ENCODE measurements at places on chromosomes 6 and 20.

- DNase-seq, result no peak
These were observed 16.9 kb upstream of the UQCC2 start for GRCh38 chr6:33728438-33728837.

- no peak for DNase-seq
These were observed 160.8 kb downstream of the CDC5L start for GRCh38 chr6:44548319-44548718.

- DNase-seq, result no peak
These were observed 9.7 kb downstream of the LRRN4 start for GRCh38 chr20:6044115-6044514.

DNA sequence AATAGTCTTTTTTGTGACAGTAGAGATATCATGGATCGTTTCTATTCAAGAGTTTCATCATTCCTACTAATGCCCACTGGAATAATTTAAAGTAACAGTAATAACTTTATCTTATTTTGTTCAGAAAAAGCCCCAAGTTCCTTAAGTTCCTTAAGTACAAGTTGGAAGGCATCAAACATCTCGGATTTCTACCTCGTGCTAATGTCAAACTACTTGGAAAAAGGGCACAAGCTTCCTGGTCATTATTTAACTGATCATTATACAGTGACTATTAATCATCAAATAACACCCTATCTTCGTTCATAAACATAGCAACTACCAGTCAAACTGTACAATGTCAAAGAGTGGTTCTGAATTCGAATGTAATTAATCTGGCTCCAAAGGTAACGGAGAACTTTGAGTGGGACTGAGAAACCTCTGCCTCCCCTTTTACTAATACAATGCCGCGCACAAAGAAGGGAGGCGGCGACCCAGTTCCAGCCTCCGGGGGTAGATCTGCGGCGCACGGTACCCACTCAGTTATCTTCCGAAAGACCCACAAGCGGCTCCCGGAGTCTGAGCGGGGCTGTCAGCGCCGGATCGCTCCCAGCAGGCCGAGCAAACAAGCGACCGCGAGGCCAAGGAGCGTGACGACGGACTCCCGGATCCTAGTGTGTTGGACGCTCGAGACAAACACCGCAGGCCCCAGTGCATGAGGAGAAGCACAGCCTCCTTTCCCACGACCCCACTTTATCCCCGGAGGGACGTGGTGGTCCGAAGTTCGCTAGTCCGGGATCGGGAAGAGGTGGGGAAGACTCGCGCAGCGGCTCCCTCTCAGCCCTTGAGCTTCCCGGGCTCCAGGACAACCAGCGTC, 716 bp downstream of the SHPRH start:
- no peak for DNase-seq

DNA sequence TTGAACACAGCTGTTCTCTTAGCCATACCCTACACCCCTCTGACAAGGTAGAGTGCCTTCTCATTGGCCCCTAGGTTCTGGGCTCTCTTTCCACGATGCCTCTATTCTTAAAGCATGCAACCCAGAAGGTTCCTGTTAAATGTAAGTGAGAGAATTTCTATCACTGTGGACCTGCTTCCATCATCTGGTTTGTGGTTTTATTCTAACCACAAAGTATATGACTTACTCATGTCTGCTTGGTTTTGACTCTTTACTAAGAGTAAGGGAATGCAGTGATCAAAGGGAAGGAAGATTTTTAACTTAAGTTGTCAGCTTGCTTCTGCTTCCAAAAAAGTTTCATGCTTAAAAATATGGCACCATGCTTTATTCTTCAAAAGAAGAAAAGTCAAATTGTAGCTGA, 80.2 kb downstream of the ANKEF1 start:
- no peak for DNase-seq

GRCh38 chr6:127690092-127690491, 113.1 kb downstream of the C6orf58 start:
- no peak for DNase-seq

DNA sequence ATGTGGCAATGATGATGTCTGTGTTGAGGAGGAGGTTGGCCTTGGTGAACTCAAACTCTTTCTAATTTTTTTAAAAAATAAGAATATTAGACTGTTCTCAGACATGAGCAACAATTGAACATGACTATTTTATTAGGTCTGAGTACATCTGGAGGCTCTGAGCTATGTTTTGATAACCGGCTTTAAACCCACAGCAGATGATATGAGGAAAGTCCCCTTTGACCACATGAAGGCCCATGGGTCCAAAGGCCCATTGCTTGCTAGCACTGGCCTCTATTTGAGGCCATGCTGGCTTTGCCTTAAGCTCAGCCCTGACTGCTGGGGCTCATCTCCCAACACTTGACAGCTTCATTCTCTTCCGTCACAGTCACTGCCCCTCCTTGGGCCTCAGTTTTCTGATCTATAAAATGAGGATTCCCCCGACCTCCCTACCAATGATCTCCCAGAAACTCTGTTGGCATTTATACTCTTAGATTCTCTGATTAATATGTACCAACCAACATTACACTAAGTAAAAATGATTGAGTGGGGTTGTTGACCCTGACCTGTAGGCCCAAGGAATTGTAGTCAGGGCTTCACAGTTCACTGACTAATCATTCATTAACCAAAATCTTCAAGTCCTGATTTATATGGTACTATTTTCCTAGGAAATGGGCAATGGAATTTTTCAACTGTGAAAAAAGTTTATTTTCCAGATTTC, 23.9 kb upstream of the TINAG start:
- DNase-seq, result no peak

DNA sequence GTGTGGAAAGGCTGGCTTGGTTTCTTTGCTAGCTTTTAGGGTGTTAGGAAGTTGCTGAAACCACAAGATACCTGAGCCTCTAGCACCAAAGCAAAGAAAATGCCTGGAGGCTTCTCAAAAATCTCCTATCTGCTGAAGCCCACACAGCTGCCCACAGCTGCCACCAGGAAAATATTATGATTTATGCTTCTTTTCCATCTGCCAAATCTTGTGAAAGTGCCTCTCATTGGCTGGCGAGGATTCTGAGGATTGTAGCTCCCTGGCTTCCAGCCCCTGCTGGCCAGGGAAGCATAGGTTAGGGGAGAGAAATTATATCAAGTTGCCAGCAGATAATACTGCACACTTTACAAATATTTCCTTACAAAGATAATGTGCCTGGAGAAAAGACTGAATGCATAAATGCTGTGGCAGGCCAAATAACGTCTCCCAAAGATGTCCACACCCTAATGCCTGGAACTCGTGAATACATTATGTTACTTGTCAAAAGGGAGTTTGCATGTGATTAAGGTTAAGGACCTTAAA, 98.4 kb downstream of the MRPL14 start:
- DNase-seq, result no peak
